IPS DF 19.7 (cell line): ENCODE measurements at places on chromosomes 5 and 9.
A peak's percentile ranks its signal among the peaks of the same experiment; 100 is the strongest.

DNA sequence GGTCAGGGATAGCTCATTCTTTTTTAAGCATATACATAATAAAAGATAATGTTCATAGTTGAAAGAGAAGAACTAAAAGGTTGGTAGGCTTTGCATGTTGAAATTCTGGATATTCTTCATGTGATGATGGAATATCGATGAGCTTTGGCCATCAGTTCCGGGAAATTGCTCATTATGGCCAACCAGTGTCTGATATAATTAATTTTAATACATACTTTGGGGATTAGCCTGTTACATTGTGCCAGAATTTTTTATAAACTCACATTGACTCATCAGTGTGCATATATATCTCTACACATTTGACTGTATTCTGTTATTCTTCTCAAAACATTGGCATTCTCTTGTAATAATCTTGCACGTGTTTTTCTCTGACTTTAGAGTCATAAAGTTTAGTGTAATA is 84.3 kb downstream of the NNT start:
- DNase-seq = no peak

DNA sequence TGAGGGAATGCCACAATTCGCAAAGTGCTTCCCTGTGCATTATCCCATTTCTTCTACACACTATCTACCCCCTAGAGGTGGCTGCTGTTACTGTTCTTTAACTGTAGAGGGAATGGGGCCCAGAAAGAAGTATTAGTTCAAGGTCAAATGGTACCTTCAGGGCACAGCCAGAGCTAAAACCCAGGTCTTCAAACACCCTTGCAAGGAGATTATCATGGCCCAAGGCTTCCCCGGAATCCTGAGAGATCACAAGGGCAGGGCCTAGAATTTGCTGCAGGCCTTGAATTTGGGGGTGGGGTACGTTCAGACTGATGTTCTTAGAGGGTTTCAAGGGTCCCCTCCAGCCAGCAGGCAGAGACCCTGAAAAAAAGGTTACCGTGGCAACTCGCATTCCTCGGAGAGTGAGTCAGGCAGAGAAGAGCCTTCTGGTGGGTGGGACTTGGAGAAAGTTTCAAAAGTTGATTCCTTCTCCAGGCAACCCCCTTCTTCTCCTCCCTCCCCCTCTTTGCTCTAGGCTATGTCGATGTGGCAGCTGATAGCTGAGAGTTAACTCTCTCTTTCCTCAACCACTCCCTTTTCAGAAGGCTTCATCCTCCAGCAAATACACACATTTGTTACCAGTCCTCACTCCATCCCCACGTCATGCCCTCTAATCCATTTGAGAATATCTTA is 1.9 kb downstream of the SPARC start:
- peak; percentile 91 for DNase-seq

DNA sequence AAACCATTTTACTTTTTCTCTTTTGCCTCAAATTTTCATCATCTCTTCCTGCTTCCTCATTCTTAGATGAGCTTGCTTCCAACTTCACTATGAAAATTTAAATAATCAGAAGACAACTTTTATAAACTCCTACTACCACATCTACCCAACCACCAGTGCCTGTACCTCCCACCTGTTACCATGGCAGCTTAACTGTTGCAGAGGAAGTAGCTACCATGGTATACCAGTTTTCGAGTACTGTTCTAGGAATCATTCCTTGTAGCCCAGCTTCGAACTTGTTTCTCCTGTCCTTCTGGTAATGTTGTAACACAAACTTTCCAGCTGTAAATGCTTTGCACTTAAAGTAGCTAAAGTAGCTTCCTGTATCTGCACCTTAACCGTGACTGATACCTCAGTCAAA is 266.8 kb upstream of the NREP start:
- no peak for DNase-seq

- no peak for DNase-seq
Measured at GRCh38 chr5:5487585-5488360, 65.3 kb downstream of the ICE1 start.

- no peak for DNase-seq
Measured at GRCh38 chr5:111469293-111469896, 42.9 kb downstream of the STARD4 start.

- DNase-seq = no peak
Measured at GRCh38 chr9:3285365-3286161, 240.2 kb downstream of the RFX3 start.

GRCh38 chr5:75961818-75962217 is 121.4 kb upstream of the SV2C start:
- DNase-seq = no peak

- DNase-seq = no peak
Measured at GRCh38 chr9:27383524-27383923, 86.6 kb upstream of the EQTN start.

- DNase-seq = no peak
Measured at GRCh38 chr9:69671311-69671878, 776 bp downstream of the APBA1 start.

DNA sequence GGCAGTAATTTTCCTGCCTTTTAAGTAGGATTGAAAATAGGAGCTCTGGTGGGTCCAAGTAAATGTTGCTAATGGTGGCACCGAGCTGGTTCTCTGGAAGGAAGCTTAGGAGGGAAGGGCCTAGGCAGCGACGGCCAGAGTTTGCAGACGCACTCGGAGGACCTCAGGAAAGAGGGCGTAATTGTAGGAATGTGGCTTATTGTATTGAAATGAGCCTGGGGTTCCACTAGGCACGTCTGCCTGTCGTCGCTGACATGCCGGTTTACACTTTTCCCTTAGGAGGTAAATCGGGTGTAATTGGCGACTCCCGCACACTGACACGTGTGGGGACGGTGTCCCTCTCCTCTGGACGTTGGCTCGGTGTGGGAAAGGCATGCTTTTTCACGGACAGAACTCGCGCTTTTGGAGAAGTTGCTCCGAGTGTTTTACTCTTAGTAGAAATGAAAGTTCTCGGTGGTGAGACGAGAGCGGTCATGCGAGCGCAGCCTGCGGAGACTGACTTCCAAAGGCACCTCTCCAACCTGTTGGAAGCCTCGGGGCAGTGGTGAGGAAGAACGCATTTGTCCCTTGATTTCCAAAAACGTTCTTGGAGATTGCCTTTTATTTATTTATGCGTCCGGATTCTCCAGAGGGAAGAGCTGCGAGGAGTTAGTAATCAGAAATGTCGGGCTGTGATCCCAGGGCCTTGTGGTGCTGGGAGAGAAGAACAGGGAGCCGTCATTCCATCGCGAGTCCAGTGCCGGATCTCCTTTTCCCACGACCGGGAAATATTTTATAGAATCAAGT is 1.3 kb downstream of the NR4A3 start:
- no peak for DNase-seq

DNA sequence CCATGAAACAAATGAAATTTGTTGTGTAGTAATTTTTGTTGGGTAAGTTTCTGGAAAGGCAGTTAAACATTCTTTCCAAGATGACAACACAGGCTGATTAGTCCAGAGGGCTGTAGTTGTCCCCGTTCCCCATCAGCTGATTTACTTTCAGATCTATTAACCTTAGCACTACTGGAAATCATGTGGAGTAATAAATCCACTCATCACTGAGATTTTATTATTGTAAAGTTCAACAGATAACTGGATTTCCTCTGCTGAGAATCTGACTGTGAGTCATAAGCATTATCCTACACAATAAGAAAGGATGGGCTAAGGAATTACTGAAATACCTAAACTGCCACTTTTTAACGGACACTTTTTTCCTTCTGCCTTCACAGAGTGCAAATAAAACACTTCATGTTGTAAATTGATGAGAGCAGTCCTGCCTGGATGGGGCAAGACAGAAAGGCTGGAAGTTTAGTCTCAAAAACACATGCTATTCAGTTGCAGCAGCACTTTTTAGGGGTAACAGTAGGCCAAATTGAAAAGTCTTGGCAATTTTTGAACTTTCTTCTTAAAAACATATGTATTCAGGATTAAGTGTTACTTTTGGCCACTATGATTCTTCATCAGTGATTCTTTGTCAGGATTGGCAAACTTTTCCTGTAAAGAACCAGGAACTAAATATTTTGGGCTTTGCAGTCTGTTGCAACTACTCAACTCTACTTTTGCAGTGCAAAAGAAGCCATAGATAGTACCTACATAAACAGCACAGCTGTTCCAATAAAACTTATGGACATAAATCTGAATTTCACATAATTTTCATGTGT is 7.0 kb downstream of the STOM start:
- DNase-seq = no peak

- DNase-seq = no peak
Measured at GRCh38 chr5:35143841-35144240, 86.4 kb downstream of the PRLR start.

- peak; percentile 30 for DNase-seq
Measured at GRCh38 chr9:95073042-95073607, 244.4 kb downstream of the FANCC start.

- DNase-seq = peak; percentile 45
Measured at GRCh38 chr5:113336975-113337374, 97.8 kb downstream of the TSSK1B start.

DNA sequence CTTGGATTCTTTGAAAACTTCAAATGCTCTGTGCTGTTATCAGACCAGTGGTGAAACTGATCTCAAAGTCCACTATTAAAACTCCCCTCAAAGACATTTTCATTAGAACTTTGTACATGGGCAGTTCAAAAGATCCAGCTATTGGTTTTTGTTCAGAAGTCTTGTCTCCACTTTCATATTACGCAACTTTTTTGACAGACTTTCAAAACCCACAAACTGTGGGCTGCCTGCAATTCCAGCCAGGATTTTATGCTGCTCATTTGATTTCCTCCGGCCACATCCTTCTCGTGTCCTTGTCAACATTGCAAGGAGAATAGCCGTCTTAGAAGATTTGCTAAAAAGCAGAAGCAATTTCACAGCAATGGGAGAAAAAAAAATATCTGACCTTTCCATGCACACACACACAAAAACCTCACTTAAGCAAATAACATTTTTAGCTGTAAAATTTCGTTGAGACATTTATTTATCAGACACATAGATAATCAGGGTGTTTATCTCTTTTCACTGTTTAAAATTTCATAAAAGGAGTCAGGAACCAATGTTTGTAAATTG is 1990.5 kb downstream of the MAT2B start:
- DNase-seq = no peak

DNA sequence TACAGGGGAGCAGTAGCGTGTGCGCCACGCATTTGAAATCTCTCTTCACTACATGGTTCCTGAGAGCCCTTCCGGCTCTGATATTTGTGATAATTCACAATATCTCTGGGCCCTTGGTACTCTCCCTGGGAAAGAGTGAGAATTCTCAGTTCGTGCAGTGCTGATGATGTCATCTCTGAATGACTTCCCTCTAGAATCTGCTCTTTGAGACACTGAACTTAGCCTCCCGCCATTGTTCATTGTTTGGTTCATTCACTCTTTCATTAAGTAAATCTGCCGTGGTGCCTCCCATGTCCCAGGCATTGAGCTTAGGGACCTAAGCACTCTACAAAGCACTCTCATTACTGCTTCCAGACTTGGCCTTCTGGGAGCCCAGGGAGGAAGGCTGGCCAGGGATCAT is 94.0 kb downstream of the PPARGC1B start:
- no peak for DNase-seq

DNA sequence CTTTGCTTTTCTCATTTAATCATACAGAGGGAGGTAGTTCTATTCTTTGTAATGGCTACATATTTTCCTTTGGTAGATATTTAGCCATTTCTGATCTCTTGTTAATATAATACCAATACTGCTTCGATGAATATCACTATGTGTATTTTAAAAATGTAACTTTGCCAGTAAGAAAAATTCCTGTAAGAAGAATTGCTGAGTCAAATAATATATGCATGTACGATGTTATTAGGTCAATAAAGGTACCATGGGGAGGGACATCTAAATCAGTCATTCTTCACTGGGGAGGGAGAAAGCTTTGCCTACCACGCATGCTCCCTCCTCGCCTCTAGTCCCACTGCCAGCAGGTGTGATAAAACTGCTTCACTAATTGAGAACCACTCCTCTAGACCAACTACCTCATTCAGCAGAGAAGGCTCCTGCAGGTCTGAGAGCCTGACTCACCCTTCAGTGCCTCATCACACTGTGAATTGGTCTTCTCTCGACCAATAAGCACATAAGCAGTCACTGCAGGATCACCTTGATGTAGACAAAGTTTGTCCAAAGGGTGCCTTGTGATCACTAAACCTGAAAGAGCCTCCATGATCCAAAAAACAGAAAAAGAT is 56.1 kb upstream of the TBCA start:
- DNase-seq = no peak

DNA sequence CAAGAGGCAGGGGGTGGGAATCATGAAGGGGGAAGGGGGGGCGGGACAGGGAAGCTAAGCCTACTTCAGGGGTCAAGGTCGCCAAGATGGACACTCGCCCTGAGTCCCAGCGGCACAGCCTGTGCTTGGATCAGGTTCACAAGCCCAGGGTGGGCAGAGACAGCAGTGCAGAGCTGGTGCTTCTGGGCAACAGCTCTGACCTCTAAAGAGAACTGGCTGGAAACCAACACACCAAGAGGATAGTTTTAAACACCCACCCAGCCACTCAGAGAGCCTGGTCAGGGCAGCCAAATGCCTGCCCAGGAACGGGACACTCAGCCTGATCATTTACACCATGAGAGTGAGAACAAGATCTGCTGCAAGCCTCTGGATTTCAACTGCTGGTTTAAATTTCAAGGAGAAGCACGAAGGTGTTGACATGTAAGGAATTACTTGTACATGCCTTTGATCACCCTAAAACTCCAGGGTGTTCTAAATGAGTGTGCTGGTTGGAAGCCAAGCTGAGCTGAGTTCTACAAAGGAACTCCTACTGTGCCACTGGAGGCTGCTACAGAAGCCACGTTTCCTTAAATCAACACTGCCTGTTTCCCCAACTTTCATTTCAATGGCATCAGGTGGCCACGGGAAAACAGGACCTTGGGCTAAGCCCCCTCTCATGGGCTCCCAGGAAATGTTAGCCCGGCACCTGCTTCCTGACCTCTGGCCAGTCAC is 91.5 kb downstream of the TTLL11 start:
- DNase-seq = no peak

DNA sequence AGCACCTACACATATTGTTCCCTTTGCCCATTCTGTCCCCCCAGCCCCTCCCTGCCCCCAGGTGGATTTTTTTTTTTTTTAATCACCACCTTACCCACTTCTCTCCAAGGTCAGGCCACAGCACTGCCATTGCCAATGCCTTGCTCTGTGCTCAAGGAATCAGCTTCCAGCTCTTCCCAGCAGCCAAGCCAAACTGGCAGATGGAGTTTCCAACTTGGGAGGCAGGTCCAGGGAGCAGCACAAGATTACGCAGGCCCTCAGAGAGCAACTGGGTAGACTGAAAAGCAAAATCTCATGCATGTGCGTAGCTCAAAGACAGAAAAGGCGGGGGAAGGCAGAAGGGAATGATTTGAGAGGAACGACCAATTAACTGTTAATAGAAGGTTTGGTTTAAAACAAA is 15.1 kb downstream of the GRHPR start:
- DNase-seq = no peak

DNA sequence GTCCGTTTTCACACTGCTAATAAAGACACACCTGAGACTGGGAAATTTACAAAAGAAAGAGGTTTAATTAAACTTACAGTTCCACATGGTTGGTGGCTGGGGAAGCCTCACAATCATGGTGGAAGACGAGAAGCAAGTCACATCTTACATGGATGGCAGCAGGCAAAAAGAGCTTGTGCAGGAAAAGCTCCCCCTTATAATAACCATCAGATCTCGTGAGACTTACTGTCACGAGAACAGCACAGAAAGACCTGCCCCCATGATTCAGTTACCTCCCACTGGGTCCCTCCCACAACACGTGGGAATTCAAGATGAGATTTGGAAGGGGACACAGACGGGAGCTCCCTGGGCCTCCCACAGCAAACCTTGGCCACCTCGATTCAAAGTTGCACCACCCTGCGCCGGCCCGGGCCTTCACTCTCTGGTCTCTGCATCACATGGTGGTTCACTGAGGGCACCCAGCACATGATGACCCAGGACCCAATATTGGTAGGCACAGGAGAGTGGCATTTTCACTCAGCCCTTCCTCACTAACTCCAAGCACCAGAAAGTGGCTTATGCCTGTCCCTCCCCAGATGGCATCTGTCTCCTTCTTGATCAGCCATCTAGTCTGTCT is 21.0 kb upstream of the TDRD7 start:
- DNase-seq = no peak
